ENCODE measurements at places on chromosomes 4 and X.

DNA sequence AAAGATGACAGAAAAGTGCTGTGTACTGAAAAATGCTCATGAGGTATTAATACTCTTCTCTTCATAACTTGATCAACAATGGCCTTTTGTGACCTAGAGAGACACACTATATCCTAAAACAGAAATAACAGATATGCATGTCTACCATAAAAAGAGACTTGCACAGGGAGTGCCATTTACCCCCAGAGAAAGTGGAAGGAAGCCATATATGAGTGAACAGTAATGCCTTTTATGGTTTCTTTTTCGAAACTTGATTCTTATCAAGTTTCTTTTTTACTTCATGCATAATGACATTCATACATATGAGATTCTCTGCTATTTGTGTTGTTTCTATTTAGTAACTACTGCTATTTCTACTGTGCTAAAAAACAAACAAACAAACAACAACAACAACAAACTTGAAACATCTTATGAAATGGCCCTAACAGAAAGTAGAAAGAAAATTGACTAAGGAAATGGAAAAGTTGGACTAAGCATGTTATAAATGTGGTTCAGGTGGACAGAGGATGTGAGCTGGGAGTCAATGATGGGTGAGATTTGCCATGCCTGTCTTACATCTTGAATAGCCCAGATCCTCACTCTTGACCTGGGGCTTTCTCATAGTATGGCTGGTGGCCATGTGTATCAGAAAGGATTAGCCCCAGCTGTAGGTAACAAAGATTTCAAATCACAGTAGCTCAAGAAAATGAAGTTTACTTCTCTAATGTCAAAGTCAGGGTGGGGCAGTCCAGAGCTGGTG lies 43.8 kb downstream of the GEMIN8 start:
- no peak for DNase-seq

DNA sequence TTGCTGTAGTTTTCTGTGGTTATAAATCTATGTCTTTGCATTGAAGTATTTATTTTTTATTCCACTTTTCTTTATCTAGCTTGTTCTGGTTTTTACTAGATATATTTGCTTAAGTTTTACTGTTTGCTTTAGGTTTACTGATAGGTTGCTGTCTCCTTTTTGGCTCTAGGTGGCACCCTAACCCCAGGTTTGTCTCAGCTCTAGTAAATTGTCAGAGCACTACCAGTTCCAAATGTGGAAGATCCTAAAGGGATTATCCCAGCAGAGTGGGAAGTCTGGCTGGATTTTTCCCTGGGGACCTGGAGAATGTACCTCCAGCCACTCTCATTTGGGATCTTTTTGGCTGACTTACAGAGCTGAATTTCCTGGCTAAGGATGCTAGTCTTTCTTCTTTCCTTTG lies 106.1 kb downstream of the PBDC1 start:
- no peak for DNase-seq

DNA sequence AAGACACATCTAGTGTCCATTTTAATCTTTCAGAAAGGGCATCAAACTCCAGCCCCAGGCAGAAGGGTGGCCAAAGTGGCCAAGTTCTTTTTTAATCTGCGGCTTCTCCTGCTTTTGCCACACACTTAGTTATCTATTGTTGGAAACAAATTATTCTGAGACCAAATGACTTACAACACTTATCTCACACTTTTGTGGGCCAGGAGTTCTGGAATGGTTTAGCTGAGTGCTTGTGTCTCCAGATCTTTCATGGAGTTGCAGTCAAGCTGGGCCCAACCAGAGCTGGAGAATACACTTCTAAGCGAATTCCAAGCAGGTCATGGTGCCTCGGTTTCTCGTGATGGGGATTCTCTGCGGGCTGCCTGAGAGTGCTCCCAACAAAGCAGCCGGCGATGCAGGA lies 4.0 kb downstream of the TXK start:
- DNase-seq = no peak

DNA sequence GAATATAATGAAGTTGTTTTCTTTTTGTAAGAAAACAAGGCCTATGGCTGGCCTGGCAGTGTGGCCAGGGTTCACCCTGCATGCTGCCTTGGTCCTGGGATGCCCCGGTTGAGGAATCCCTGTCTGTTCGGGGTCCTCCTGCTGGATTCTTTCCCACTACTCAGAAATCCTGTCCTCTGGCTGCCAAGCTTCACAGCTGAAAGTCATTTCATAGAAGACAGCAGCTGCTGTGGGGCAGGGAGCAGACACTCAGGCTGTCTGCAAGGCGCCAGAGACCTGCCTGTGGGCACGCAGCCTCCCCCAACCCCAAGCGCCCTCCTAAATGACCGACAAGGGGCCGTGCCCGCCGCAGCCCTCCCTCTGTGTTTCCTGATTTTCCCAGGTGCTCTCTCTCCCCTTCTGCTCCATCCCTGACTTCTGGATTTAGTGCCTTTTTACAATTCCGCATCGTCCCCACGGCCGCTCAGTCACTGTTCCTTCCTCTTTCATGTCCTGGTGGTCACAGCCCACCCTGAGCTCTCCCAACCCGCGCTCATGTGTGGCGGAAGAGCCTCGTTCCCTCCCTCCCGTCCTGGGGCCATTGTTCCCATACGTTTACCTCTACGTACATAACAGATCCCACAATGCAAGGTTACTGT lies 27.5 kb downstream of the ZFYVE28 start:
- no peak for DNase-seq

DNA sequence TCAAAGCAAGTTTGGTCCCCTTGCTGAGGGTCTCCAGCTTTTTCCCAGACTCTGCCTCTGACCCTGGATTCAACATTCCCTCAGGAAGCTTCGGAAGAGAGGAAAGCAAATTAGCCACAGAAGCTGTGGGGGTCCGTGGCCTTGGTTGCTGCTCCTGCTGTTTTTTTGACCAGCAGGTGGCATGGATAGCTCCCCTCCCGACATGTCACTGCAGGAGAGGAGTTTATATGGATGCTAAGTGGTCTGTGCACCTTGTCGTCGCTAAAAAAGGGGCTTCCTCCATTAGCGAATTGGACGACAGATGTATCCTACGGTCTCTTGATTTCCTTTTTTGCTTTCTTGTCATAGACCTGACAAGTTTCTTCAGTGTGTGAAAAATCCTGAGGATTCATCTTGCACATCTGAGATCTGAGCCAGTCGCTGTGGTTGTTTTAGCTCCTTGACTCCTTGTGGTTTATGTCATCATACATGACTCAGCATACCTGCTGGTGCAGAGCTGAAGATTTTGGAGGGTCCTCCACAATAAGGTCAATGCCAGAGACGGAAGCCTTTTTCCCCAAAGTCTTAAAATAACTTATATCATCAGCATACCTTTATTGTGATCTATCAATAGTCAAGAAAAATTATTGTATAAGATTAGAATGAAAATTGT lies 70.2 kb downstream of the CD38 start:
- DNase-seq = no peak

DNA sequence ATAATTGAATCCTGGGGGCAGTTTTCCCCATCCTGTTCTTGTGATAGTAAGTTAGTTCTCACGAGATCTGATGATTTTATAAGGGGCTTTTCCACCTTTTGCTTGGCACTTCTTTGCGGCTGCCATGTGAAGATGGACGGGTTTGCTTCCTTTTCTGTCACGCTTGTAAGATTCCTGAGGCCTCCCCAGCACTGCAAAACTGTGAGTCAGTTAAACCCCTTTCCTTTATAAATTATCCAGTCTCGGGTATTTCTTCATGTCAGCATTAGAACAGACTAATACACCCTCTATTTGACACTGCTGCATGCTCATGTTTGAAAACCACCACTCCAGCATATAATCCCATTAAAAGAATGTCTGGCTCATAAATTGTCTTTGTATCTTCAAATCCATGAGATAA lies 264.4 kb upstream of the ITM2A start:
- no peak for DNase-seq

- DNase-seq = no peak
Observed at GRCh38 chr4:122884499-122884898, 37.9 kb downstream of the NUDT6 start.
